Osteoblast (primary cell): ENCODE measurements at places on chromosomes 5 and 9. TPM values are rescaled to one million over a fixed set of nuclear protein-coding genes. Genes with fewer than 3 reads are reported as not detected.

The LECT2 gene
- not detected in 2 replicates for total RNA-seq

The QRFP gene
- total RNA-seq: not detected in 2 replicates

The SLC6A7 gene
- under 0.01 TPM in 1 of 2 replicates, not detected in the other for total RNA-seq

The NKD2 gene
- total RNA-seq: under 0.01 TPM in 1 of 2 replicates, not detected in the other

The SPATA31E1 gene
- total RNA-seq: under 0.01 TPM in 1 of 2 replicates, not detected in the other

GRCh38 chr9:77794985-77795384 is 146.9 kb upstream of the GNA14 start:
- no peaks in the 10 kb centered on the region for H3K4me1 ChIP-seq
- no peak overlapping the region for H3K27ac ChIP-seq
- no peaks in the 10 kb centered on the region for H3K27me3 ChIP-seq
- DNase-seq: no peak

DNA sequence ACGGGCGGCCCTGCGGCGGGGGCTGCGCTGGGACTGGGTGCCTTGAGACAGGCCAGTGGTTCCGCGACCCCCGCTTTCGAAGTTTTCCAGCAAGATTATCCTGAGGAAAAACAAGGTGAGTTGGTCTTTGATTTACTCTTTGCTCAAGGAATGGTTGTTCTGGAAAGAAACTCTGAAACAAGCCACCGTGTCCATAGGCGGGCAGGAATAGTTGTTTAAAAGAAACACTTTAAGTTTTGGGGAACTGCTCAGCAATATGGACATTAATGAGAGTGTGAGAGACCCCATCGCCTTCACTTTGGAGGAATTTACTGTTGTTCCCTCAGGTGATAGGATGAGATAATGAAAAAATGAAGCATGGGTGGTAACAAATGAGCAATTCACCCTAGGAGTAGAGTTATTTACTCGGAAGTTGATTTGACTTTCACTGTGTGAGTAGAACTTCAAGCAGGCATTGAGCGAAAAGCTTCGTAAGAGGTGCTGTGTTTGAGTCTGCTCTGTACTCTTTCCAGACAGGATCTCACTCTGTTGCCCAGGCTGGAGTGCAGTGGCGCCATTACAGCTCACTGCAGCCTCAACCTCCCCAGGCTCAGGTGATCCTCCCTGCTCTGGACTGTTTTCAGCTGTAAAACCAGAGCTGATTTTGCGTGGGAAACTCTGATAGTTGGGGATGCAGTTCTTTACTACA is 1.1 kb downstream of the DMRTA1 start:
- no peak for DNase-seq
- peak overlapping the region; percentile 72 for H3K4me3 ChIP-seq
- no peaks in the 10 kb centered on the region for H3K36me3 ChIP-seq
- H3K27ac ChIP-seq: no peak overlapping the region

GRCh38 chr5:52903142-52903541 is 86.0 kb upstream of the ITGA2 start:
- H3K27ac ChIP-seq: no peak overlapping the region
- H3K4me1 ChIP-seq: no peaks in the 10 kb centered on the region
- H3K4me3 ChIP-seq: no peak overlapping the region
- H3K36me3 ChIP-seq: no peaks in the 10 kb centered on the region
- DNase-seq: no peak

DNA sequence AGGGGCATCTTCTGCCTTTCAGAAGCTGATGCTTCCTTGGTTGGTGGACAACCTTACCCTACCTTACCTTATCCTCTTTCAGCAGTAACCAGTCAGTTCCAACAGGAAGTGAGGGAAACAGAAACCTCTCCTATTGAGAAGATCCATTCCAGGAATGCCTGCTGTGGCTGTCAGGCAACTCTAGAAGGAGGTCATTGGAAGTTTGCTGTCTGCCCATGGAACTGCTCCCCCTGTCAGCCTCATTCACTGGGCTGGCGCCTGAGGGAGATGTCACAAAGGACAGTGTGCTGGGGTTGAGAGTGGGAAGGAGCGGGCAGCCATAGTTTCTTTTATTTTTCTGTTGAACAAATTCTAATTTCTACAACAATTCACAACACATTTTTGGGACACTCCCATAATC is 54.7 kb downstream of the IRX1 start:
- no peak for DNase-seq
- no peaks in the 10 kb centered on the region for H3K27me3 ChIP-seq
- H3K36me3 ChIP-seq: no peaks in the 10 kb centered on the region
- no peak overlapping the region for H3K4me3 ChIP-seq

DNA sequence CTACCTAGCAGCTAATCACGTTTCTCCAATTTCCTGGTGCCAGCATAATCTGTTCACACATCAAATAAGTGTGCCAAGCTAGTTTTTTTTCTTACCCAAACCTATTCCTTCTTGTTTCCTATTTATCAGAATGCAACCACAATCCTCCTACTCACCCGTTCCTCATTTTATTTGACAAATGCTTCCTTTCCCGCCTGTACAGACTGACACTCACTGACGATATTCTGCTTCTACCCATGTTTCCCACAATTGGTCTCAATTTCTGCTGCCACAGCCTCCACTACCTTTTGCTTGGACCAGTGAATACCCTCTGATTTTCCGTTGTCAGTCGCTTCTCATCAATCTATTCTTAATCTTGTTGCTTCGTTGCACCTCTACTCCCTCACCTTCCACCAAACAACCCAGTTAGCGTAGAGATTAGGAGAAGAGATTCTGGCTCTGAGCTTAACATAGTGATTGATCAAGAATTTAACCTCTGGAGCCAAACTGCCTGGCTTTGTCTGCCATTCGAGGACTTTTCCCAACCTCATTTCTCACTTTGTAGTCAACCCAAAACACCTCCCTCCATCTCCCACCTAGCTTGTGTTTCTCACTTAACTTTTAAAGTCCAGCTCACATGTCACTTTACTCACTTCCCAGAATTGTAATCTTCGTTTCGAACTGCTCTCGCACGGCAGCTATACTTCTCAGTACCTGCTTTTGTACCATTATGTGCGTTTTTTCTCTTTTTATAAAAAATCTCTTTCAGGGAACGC is 729 bp upstream of the TMEM38B start:
- peaks cover 15% of the 10 kb centered on the region for H3K27me3 ChIP-seq
- H3K4me1 ChIP-seq: peaks cover 10% of the 10 kb centered on the region
- H3K36me3 ChIP-seq: no peaks in the 10 kb centered on the region
- no peak overlapping the region for H3K27ac ChIP-seq
- DNase-seq: peak; percentile 52
- H3K4me3 ChIP-seq: peak overlapping the region; percentile 89

DNA sequence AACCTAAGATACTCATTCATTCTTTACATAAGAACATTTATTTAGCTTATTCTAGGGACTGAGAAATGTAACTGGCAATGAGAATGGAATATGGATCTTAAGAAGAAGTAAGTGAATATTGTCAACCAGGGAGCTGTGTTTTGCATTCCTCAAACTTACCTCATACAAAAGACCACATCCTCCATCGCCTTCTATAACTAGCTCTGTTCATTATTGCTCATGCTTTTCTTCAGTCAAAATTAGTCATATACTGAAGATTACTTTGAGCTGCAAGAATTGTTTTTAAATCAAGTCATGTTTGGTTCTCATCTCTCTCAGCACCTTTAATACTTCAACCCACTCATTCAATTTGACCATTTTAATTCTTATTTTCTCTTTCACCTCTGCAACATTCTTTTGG is 140.3 kb upstream of the RASA1 start:
- DNase-seq: peak; percentile 68
- H3K27me3 ChIP-seq: no peaks in the 10 kb centered on the region
- peak overlapping the region; percentile 74 for H3K27ac ChIP-seq
- H3K4me3 ChIP-seq: no peak overlapping the region

DNA sequence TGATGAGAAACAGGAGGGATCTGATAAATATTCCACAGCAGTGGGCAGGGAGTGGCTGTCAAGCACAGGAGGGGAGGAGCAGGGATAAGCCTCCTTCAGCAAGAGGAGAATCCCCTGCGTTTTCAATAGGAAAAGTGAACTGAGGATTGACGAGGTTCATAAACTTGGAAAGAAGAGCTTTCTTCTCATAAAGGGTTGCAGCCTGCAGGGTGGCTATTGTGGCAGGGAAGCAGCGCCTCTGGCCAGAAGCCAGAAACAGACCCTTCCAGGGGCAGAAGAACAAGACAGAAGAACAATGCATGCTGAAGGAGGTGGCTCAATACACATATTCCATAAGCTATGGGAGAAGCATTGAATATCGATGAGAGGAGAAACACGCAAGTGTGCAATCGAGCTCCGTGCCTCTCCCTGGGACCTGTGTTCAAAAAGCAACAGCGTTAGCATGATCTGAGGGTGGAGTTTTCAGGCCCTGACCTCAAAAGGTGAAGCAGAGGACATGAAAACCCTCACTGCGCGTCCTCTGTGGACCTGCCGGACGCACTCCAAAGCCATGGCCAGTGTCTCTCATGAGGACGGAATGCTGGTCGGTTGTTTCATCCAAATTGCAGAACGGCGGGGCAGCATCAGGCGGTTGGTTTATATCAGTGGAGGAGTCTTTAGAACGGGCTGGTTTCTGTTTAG is 67.6 kb downstream of the ANKRD33B start:
- H3K4me3 ChIP-seq: no peak overlapping the region
- H3K36me3 ChIP-seq: no peaks in the 10 kb centered on the region
- peaks cover 21% of the 10 kb centered on the region for H3K4me1 ChIP-seq
- DNase-seq: no peak

DNA sequence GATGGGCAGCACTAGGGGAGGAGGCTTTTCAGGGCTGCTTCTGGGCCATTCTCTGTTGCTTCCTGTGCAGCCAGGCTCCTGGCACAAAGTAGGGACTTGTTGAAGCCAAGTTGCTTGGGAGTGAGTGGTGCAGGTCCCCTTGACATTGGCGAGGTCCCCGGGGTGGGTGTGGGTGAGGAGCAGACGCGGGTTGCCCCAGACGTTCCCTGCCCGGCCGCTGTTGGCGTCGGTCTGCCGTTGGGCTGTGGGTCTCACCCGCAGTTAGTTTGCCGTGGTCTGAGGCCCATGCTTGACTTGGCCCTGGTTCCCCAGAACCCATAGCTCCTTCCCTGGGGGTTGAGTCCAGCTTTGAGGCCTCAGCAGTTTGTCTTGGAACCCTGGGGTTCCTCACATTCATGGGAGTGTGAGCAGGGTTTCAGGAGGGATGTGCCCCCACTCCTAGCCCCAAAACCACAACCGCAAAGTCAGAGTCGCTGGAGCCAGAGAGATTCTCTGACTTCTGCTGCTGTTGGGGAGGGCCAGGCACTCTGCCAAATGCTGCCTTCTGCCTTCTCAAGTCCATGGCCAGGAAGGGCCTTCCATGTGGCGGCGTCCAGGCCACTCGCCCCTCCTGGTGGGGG is 77.5 kb downstream of the RXRA start:
- DNase-seq: peak; percentile 100
- H3K27ac ChIP-seq: peak overlapping the region; percentile 83
- H3K4me3 ChIP-seq: no peak overlapping the region
- peaks cover 43% of the 10 kb centered on the region for H3K4me1 ChIP-seq
- no peaks in the 10 kb centered on the region for H3K27me3 ChIP-seq

DNA sequence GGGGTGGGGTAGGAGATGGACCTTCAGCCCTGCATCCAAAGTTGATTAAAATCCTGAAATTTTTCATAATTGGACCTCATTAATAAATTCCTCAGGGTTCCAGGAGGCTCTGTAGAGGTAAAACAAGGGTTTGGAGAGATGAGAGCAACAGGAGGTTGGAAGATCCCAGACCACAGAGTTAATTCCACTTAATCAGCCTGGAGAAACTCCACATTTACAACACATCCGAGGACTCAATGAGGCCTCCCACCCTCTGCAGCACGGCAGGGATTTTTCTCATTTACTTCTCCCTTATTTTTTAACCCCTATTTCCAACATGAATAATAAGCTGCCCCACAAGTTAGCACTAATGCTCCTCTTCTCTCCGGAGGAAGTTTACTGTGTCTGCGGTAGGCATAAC is 165.0 kb upstream of the MAP3K1 start:
- no peak overlapping the region for H3K27ac ChIP-seq
- no peaks in the 10 kb centered on the region for H3K36me3 ChIP-seq
- no peak overlapping the region for H3K4me3 ChIP-seq
- peaks cover 2% of the 10 kb centered on the region for H3K27me3 ChIP-seq

- no peaks in the 10 kb centered on the region for H3K36me3 ChIP-seq
- H3K4me3 ChIP-seq: no peak overlapping the region
- peaks cover 3% of the 10 kb centered on the region for H3K4me1 ChIP-seq
- H3K27me3 ChIP-seq: no peaks in the 10 kb centered on the region
- H3K27ac ChIP-seq: no peak overlapping the region
Observed at GRCh38 chr5:54159893-54160195, 150.5 kb downstream of the ARL15 start.
